Spinal cord (tissue), 10 donors: ENCODE measurements at places on chromosomes 5 and 9. TPM values are rescaled to one million over a fixed set of nuclear protein-coding genes. Genes with fewer than 3 reads are reported as not detected.

DNA sequence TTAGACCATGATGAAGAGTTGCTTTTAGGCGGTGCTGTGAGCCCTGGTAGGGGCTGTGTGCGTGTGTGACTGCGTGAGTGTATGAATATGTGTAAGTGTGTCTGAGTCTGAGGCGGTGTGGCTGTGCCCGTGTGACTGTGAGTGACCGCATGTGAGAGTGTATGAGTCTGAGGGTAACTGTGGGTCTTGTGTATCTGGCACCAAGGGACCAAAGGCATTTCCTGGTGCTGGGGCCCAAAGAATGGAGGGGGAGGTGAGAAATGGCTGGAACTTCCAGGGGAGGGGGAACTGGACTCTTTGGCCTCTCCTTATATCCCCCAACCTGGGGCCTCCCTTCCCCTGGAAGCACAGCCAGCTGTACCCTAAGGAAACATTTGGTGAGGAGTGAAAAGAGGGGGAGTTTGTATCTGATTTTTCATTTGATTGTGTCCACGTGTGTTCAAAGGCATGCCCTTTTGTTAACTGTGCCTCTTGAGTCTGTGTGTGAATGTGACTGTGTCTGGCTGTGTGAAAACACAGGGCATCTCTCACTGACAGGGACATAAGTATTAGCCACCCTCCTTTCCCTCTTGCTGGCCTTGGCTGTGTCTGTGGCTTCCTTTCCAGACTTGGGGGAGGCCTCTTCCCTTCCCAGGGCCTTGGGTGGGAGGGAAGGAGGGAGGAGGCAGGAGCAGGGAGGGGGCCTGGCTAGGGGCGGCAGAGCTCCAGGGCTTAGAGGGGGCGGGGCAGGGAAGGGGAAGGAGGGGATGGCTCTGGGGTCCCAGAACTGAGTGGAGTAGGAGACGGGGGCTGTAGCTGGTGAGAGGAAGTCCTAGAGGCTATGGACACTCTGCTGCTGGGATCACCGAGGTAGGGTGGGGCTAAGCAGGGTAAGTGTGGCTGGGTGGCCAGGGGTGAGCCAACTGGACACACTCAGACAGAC is 1.4 kb downstream of the IL11RA start:
- no peak overlapping the region for H3K4me3 ChIP-seq
- DNase-seq: no peak
- H3K4me1 ChIP-seq: peaks cover 63% of the 10 kb centered on the region
- no peaks in the 10 kb centered on the region for H3K27me3 ChIP-seq
- peak overlapping the region; percentile 79 for H3K27ac ChIP-seq

DNA sequence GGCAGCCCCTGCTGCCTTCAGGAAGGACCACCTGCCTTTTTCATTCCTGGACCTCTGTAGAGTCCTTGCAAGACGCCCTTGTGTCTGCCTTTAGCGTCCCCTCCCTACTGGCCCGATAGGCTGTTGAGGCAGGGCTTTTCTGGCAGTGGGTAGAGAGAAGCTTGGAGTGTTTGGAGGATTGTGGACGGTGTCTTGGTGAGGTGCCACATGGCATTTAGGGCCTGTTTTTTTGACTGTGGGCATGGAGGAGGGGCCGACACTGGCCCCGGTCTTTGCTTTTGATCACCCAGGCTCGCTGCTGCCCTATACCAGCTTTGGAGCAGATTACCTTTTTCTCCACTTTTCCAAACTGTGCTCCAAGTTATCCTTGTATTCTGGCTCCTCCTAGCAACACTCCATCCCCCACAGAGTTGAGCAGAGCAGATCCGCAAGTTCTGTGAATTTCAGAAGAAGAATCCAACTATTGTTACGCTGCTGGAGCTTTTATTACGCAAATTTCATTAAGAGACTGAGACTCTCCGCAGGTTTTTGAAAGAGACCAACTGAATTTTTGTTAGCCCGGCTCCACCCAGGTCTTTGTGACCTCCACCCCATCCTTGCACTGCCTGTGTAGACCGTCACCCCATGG is 34.8 kb upstream of the PRDM12 start:
- DNase-seq: no peak
- H3K4me1 ChIP-seq: peaks cover 44% of the 10 kb centered on the region
- no peaks in the 10 kb centered on the region for H3K27me3 ChIP-seq
- no peak overlapping the region for H3K27ac ChIP-seq

DNA sequence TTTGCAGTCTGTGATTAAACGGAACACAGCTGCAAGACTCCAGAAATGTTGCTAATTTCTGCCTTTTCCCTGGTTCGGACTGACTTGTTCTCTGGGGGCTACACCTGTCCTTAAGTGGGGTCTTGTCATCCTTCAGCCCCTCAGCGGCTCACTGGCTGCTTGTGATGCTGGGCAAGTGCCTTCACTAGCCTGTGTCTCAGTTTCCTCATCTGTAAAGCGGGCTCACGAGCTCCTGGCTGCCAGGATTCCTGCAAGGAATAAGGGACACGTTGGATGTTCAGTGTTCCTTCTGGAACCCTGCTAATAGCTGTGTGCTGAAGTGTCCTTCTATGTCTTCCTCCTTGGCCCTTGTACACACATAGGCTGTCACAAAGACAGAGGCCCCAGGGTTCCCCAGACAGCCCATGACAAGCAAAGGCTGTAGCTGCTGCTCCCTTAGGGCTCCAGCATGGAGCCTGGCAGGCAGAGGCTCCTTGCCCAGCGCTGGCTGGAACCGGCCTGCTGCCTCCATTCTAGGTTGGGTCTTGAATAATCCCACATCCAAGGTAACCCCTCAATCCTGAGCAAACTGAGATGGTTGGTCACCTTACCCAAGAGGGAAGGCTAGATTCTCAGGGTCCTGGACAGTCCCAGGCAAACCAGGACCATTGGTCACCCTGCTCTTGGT is 116.1 kb downstream of the GAPVD1 start:
- DNase-seq: no peak
- no peaks in the 10 kb centered on the region for H3K27me3 ChIP-seq
- H3K27ac ChIP-seq: no peak overlapping the region

DNA sequence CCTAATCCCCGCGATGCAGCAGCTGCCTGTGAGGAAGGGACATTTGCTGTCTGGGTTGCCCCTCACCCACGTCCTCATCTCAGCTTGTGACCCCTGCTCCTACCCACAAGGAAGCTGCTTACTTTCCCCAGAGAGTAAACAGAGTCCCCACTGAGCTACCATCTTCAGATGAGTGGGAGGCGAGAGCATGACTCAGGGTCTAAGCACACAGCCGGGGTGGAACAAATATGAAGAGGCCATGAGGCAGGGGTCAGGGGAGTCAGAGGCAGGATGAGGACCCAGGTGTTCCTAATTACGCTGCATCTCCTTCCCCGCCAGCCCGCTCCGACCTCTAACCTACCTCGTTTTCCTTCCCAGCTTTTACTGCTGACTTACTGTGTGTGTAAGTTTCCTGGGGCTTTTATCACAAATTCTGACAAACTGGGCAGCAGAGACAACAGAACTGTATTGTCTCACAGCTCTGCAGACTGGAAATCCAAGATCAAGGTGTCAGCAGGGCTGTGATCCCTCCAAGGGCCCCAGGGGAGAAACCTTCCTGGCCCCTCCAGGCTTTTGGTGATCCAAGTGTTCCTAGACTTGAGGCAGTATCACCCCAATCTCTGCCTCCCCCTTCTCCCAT is 94.0 kb upstream of the DNAH5 start:
- no peaks in the 10 kb centered on the region for H3K36me3 ChIP-seq
- H3K27me3 ChIP-seq: no peaks in the 10 kb centered on the region
- no peak for DNase-seq
- H3K4me1 ChIP-seq: peaks cover 3% of the 10 kb centered on the region
- H3K4me3 ChIP-seq: no peak overlapping the region

The PPWD1 gene
- polyA plus RNA-seq: 56.7 TPM

The CCL27 gene
- polyA plus RNA-seq: 1.0 TPM

The OTP gene
- 10.4 TPM for polyA plus RNA-seq

The SMIM32 gene
- 8.8 TPM for polyA plus RNA-seq
